ENCODE measurements at places on chromosomes 1 and 21.

DNA sequence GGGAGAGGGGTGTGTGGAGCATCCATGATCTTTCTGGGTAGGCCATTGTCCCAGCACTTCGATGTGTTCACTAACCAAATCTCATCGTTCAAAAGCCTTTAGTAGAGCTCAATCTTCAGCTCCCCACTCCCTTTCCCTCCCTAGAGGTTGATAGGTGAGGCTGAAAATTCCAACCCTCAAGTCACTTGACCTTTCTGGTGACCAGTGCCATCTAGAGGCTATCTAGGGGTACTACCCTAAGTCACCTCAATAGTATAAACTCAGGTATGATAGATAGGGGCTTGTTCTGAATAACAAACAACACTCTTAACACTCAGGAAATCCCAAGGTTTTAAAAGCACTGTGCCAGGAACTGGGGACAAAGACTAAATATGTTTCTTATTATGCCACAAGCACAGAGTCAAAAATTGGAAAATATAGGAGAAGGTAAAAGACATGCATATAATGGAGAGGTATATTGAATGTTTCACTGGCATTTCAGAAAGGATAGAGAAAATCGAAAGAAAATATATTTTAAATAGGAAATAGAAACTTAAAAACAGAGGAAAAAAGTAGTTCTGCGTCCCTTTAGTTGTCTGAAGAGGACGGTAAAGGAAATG, 42.9 kb upstream of the CD53 start:
- no peak for DNase-seq

GRCh38 chr1:212586206-212587015, 22.1 kb upstream of the ATF3 start:
- no peak for DNase-seq

DNA sequence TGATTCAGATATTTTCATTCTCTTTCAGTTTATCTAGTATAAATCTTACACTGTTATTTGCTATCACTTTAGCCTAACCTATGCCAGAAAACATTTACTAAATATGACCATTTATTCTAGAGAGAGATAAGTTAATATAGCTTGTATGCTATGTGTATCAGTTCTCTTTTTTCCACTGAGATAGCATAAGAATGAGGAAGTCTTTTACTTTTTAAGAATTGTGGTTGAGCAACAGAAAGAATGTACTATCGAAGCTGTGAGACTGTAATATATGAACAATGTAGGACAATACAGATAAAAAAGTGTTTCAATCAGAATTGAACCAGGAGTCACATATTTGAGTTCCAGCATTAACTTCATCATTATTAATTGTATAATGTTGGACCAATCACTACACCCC, 479.9 kb upstream of the PLXNA2 start:
- no peak for DNase-seq

GRCh38 chr1:244730153-244730933, 77.4 kb downstream of the DESI2 start:
- DNase-seq = peak; percentile 31

DNA sequence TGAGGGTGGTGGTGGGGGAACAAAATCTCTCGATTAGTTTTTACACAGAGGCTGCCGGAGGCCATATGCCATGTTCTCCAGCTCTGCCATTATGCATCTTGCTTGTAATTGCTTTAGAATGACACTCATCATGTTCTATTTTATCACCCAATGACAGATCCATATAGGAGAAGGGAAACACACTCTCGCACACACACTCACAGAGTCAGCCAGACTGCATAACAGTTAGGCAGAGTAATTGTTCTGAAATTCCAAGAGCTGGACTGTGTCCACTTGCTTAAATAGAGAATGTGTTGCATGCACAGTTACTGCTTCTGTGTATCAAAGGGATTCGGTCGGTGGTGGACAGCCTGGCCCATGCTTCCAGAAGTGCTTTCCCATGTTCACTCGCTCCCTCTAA, 30.6 kb downstream of the KCND3 start:
- no peak for DNase-seq

GRCh38 chr1:217373761-217374701, 256.9 kb downstream of the GPATCH2 start:
- DNase-seq = no peak

DNA sequence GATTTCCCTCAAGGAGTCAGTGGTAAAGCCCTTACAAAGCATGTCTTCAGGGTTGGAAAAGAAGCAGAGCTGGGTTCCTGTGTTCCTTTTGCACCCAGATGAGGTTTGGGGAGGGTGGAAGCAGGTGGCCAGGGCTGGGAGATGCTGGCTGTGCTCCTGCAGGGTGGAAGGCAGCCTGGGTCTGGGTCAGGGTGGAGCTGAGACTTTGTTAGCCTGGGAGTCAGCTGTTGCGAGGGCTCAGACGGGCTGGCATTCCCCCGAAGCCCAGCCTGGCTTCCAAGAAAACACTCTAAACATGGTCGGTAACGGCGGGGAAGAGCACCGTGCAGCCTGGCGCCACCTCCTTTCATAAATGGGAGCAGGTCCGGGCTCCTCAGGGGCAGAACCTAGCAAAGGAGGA, 43.7 kb upstream of the EPS8L3 start:
- no peak for DNase-seq

GRCh38 chr1:36284061-36284460, 22.1 kb upstream of the SH3D21 start:
- DNase-seq = no peak

DNA sequence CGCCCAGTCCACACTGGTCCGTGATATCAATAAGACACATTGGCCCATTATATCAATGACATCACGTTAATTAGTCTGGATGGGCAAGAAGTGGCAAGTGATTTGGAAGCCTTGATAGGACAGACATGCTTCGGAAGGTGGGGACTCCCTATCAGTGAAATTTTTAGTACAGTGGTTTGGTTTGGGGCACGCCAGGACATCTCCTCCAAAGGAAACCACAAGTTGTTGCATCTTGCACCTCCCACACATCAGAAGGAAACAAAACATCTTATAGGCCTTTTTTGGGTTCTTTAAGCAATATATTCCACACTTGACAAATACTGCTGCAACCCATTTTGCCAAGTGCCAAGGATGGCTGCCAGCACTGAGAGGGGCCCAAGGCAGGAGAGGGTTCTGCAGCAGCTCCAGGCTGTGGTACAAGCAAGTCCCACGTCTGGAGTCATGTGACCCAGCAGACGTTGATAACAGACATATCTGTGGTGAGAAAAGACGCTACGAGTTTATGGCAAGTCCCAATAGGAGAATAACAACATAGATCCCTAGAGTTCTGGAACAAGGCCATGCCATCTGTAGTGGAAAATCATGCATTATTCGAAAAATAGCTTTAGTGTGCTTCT, 95.3 kb upstream of the DISP3 start:
- no peak for DNase-seq

GRCh38 chr1:115179397-115180079, 90.2 kb upstream of the TSPAN2 start:
- DNase-seq = no peak

DNA sequence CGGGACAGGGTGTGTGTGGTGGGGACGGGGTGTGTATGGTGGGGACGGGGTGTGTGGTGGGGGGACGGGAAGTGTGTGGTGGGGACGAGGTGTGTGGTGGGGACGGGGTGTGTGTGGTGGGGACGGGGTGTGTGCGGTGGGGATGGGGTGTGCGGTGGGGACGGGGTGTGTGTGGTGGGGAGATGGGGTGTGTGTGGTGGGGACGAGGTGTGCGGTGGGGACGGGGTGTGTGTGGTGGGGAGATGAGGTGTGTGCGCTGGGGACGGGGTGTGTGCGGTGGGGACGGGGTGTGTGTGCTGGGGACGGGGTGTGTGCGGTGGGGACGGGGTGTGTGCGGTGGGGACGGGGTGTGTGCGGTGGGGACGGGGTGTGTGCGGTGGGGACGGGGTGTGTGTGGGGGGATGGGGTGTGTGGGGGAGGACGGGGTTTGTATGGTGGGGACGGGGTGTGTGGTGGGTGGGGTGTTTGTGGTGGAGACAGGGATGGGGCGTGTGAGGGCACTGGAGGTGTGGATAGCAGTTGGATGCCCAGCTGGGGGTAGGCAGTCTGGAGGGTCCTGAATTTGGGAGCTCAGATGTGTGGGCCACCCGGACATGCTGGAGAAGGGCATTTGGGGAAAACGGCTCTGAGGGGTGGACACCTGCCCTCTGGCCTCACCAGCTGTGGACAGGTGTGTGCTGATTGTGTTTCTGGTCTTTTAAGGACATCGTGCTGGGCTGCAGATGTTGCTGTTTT, 16.9 kb downstream of the IBA57 start:
- no peak for DNase-seq

DNA sequence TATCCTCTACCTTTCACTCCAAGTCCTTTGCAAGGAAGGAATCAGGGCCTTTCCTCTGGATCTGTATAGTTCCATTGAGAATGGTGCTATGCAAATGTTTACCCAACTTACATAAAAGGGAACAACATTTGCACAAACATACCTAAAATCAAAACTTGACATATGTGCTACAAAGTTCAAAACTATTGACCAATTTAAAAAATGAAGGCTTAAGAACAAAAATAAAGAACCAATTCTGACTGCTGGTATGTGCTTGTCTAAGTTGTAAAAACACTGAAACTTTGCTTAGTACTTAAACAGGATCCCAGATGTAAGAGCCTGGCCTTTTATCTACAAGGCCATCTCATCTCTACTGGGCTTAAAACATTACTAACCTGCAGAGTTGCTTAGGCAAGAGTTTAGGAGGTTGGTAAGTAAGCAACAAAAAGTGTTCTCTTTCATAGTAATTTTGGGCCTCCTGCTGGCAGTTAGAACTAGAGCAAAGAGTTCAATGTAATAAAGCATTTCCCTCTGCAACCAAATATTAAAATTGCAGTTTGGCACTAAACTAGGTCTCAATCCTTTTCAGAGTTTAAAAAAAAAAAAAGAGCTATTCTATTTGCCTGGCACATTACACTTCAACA, 2.0 kb downstream of the SCMH1 start:
- peak; percentile 20 for DNase-seq

- no peak for DNase-seq
Measured at GRCh38 chr1:160419150-160419837, 18.9 kb downstream of the VANGL2 start.

- DNase-seq = no peak
Measured at GRCh38 chr1:68308034-68308433, 75.7 kb upstream of the WLS start.
